ENCODE measurements at places on chromosomes 1 and 21.

DNA sequence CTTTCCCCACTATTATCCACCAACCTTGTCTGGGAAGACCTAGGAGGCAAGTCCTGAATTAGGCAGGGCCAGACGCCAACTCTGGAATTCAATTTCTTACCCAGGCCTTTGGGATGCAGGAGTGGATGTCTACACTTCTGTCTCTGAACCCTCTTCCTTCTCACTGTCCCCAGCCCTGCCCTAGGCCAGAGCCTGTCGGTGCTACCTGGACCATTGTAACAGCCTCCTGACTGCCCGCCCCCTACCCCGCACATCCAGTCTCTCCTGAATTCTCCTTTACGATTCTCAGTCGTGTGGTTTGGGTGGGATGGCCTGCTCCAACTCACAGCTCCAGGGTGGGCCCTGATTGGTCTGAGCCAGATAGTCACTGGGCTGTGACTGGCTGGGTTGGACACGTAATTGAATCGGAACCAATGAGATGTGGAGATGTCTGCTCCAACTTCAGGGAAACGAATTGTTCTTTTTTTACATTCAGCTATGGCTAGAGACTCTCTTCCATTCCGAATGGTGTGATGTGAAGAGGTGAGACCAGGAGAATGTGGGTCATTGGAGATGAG lies 304.6 kb downstream of the PTPRU start:
- no peak for DNase-seq

DNA sequence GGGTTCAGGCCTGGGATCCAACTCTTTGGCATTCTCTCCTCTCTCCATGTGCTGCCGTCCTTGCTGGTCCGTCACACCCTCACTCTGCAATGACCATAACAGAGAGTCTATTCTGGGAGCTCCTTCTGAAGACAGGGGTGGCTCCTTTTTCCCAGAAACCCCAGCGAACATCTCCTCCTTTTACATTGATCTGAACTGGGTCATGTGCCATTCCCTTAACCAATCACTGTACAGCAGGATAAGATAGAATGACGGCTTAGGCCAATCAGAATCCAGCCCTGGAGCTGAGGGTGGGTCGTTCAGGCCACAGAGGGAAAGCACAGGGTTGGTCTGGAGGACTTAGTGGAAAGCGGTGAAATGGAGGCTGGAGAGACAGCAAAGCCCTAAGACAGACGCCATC lies 740.1 kb downstream of the MATN1 start:
- DNase-seq = no peak

DNA sequence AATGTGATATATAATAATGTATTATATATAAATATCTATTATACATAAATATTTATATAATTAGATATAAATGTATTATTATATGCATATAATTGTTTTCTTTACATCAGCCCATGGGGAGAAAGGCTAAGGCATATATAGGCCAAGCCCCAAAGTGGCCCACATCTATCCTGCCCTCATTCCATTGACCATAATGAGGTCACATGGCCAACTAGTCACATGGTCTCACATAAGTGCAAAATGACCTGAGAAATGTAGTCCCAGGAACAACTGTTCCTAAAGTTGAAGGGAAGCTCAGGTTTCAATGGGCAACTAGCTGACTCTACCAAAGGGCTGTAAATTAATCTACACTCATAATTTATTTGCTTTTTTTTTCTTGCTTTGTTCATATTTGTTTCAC lies 14.5 kb upstream of the CCDC185 start:
- DNase-seq = no peak

GRCh38 chr1:238487931-238488330 lies 597.2 kb upstream of the ZP4 start:
- DNase-seq = no peak

GRCh38 chr1:193185901-193186731 lies at the start of gene B3GALT2:
Gene B3GALT2 (minus strand): TSS chr1:193186613. CDS start chr1:193181562, 5,051 bp downstream.
- DNase-seq = peak; percentile 15

DNA sequence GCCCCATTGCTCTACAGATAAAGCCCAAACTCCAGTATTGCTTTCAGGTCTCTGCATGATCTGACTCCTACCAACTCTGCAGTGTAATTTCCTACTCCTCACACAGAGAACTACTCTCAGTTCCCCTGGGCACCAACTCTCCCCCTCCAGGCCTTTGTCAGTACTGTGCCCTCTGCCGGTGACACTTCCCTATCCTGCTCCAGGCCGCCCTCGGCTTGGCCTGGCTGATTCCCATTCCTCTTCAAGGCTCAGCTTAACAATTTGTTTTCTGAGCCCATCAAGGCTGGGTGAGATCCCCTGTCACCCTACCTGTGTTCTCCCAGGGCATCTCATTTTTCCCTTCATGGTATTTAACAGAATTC lies 2.6 kb downstream of the SLAMF8 start:
- DNase-seq = peak; percentile 13

GRCh38 chr21:45448810-45449657 lies 44.1 kb downstream of the COL18A1 start:
- no peak for DNase-seq

GRCh38 chr1:152052606-152053005 lies 15.8 kb upstream of the S100A11 start:
- peak; percentile 86 for DNase-seq

DNA sequence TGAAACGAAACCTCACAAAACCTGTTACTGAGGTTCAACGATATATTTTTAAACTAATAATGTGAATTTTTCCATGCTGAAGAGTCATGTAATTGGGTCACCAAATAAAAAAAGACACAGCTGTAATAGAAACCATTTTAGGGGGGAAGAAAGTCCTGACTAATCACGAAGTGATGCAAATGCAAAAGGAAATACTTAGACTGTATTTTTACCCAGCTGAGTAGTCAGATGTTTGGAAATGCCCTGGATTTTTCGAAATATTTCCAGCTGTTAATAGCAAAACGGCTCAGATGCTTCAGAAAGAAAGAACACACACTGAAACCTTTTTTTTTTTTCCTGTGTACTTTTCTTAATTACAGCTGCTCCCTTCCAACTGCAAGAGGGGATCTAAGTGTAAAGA lies 210.3 kb downstream of the SETD4 start:
- DNase-seq = no peak

DNA sequence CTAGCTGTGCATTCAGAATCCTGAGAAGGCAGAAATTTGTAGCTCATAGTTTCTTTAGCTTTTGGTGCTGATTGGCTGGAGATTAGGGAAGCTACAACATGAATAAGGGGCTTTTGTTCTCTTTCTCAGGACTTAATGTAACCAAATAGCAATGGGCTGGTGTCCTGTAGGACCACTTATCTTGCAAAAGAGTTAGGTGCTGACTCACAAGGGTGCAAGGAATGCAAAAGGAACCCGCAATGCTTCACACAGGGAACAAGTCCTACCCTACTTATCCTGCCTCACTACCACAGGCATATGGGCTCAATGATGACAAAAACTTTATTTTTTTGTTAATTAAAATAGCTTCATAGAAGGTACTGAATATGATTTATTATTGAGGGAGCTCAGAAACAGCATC lies 541.5 kb downstream of the AMY1C start:
- no peak for DNase-seq

GRCh38 chr1:33576821-33577599 lies 104.6 kb downstream of the ZSCAN20 start:
- no peak for DNase-seq

DNA sequence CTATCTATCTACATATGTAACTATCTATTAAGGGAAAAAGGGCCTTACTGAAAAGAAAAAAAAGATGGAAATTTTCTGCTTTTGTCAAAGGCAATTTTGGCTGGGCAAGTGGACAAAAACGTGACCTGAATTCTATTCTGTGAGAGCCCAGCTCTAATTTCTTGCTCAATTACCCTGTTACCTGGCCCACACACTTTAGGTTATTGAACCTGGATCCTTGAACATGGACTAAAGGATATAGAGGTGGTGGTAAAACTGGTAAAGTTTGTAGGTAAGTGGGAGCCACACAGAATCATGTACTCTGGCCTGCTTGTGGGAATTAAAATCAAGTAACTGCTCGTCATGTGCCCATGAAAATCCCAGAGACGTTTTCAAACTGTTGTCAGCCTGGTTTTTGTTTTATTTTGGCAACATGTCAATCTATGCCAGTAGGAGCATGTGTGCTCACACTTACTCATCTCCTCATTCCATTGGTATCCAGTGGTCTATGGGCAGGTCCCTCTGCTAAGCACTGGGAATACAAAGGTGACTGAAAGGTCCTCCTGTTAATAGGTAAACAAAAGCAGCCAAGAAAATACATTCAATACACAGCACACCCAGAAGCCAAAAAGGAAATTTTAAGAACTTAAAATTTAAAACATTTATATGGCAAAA lies 113.7 kb upstream of the WARS2 start:
- DNase-seq = no peak

- no peak for DNase-seq
Observed at GRCh38 chr1:44624268-44624901, 49.9 kb downstream of the TMEM53 start.

DNA sequence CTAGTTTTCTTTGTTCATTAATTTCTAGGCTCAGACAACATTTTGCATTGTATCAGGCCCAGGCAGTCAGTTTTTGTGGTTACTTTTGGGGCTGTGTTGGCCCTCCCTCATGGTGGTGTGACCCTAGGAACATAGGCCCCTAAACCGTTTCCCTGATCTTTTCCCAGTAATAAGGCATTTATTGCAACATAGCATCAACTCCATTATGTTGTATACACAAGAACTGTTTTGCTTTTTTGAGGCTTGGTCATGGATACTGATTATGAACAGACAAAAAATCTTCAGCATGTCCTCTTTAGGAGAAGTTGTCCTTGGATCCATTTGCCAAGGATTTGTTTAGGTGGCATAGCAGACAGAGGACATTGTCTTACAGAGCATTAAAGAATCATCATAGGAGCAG lies 10.3 kb downstream of the B3GALT2 start:
- DNase-seq = no peak

DNA sequence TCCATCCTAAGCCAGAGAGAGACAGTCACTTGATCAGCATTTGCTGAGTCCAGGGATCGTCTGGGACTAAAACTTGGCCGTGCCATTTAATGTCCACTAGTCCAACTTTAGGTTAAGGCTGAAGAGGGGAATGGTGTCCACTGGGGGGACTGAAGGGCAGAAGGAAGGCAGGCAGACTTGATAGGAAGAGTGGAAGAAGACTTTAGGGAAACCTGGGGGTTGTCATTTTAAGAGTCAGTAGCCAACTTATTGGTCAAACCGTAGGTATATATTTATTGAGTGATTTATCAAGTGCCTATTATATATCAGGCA lies 1.3 kb upstream of the LMOD1 start:
- no peak for DNase-seq

GRCh38 chr1:246333855-246334254 lies 173.2 kb downstream of the SMYD3 start:
- DNase-seq = no peak

DNA sequence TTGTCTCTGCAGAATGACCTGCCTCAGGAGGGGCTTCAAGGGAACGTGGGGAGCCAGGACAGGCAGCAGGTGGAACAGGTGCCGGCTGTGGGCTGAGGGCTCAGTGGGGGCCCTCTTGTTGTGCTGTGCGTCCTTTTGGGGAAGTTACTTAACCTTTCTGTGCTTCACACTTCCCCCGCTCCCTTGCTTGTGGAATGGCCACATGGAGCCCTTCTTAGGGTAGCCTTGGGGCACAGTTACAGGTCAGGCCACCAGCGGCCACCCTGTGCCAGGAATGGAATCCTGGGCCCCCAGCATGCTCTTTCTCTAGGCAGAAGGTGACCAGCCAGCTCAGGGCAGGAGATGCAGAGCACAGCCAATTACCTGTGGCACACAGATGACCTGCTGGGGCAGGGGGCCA lies 2.6 kb downstream of the IKBKE start:
- no peak for DNase-seq

DNA sequence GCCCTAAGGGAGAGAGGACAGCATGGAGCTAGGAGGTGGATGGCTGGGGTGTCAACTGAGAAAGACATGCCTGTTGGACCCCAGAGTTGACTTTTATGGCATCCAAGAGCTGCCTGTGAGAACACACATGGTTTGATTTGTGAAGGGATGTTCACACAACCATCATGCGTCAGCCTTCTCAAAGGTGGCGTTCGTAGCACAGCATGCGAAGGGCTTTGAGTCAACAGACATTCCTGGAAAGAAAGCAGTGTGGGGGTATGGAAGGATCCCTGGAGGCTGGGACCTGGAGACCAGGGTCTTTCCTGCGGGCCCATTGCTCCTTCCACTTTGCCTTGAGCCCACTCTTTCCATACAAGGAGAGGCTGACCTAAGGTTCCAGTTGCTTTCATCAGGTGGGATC lies 6.4 kb upstream of the WNT3A start:
- DNase-seq = no peak

DNA sequence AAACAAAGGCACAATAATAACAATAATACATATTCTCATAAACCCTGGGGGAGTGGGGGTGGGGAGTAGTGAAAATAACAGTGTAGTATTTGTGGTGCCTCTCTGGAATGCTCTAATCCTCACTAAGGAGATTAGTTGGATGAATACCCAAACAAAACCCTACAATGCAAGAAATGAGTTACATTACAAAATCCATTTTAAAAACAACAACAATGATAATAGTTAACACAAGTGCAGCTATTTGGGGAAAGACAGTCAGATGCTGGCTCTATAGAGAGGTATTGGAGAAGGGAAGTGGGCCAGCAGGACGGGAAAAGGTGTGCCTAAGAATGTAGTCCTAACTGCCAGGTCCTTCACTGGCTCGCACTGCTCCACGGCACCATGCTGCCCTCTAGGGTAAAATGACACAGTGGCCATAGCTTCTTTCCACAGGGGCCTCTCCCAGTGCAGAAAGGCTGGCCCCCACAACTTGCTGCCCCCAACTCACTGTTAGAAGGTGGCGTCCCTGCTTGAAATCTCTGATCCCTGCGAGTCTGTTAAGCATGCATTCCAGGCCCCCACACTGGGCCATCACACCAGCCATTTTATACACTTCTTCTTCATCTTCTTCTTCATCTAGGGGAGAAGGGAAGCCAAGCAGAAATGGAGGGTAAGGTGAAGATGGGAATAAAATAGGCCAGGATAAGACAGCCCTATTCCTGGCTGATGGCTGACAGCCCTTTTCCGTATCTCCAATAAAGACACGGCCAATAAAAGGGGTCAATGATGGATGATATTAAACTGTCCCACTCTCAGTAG lies 113.8 kb downstream of the UBR4 start:
- DNase-seq = peak; percentile 50

DNA sequence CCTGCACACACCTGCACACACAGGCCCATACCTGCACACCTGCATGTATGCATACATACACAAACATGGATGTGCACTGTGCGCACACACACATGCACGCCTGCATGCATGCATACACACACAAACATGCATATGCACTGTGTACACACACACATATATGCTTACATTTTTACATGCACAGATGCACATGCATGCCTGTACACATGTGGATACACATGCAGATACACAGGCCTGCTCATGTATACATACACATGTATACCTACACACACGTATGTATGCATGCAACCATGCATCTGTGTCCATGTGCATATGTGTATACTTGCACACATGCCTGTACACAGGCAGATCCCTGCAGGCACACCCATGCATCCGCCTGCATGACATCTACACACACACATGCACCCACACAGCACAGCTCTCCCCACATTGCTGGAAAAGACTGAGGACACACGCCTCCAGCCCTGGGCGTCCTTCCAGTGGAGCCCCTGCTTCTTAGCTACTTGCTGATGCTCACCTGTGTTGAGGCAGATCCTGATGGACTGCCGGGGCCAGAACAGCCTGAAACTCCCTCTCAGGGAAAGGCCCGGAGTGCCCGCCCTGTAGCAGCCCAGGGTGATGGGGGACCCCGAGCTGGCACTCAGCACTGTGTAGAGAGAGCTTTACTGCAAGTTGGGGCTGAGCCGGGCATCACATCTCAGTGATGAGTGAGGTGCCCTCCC lies 28.6 kb downstream of the KRTAP10-1 start:
- DNase-seq = no peak
